ENCODE measurements at places on chromosomes 11 and 22. TPM values are rescaled to one million over a fixed set of nuclear protein-coding genes. Genes with fewer than 3 reads are reported as not detected.

The E2F8 gene
- total RNA-seq = 0.92 TPM

The KDELR3 gene
- total RNA-seq = 218 TPM

The ASRGL1 gene
- 0.30 TPM for total RNA-seq

The MUC2 gene
- total RNA-seq = not detected

The TRPM5 gene
- not detected for total RNA-seq

The MS4A7 gene
- not detected for total RNA-seq

The MS4A8 gene
- total RNA-seq = not detected

The WNT11 gene
- 0.37 TPM for total RNA-seq

The SPON1 gene
- 3.9 TPM for total RNA-seq

The TMPRSS13 gene
- not detected for total RNA-seq

The SOX6 gene
- 1.2 TPM for total RNA-seq

The CNIH2 gene
- 0.37 TPM for total RNA-seq

The OR5P2 gene
- total RNA-seq = not detected

The MAPK11 gene
- 3.6 TPM for total RNA-seq

The NXPE2 gene
- 0.09 TPM for total RNA-seq

The CCDC81 gene
- total RNA-seq = 7.7 TPM

The TSKU gene
- total RNA-seq = 21.4 TPM

The PRR33 gene
- total RNA-seq = not detected

The DDTL gene
- total RNA-seq = 0.59 TPM

The RAC2 gene
- total RNA-seq = 16.2 TPM

The MRGPRX4 gene
- not detected for total RNA-seq

The GPHA2 gene
- total RNA-seq = not detected

The ANO1 gene
- total RNA-seq = not detected

The SCGB2A2 gene
- total RNA-seq = not detected

The TRAPPC4 gene
- 115 TPM for total RNA-seq

Measured in smooth muscle cell of the umbilical artery (primary cell).